Naive thymus-derived CD4-positive, alpha-beta T cell (primary cell): ENCODE measurements at places on chromosomes 2 and 18. TPM values are rescaled to one million over a fixed set of nuclear protein-coding genes. Genes with fewer than 3 reads are reported as not detected.

The DLX1 gene
- polyA plus RNA-seq, result not detected

GRCh38 chr2:187008111-187008510, 159.1 kb upstream of the ZSWIM2 start:
- no peaks in the 10 kb centered on the region for H3K27me3 ChIP-seq
- H3K27ac ChIP-seq, result no peak overlapping the region
- no peak for DNase-seq
- H3K4me1 ChIP-seq, result no peaks in the 10 kb centered on the region
- H3K36me3 ChIP-seq, result no peaks in the 10 kb centered on the region

GRCh38 chr2:224946895-224947294, 95.4 kb downstream of the DOCK10 start:
- peak; percentile 77 for DNase-seq
- H3K36me3 ChIP-seq, result no peaks in the 10 kb centered on the region
- peaks cover 69% of the 10 kb centered on the region for H3K4me1 ChIP-seq
- H3K27me3 ChIP-seq, result no peaks in the 10 kb centered on the region
- H3K4me3 ChIP-seq, result peak overlapping the region; percentile 59

DNA sequence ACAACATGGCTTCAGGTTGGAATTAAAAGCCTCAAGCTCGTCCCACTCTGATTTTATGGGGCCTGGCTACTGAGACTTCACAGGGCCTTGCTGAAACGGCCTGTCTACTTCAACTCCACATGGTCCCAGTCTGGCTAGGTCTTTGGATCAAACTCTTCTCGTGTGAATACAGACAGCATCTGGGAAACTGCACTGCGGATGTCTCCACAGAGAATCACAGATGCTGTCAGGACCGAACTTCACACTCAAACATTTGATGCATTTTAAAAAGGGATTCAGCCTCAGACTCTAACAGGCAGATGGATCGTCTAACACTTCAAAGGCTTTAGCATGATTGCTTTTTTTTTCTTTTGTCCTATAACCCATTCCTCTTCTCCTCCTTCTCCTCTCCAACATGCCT, 198.5 kb downstream of the ZNF521 start:
- no peaks in the 10 kb centered on the region for H3K27me3 ChIP-seq
- H3K27ac ChIP-seq, result no peak overlapping the region
- H3K4me3 ChIP-seq, result no peak overlapping the region
- H3K4me1 ChIP-seq, result no peaks in the 10 kb centered on the region

GRCh38 chr2:135063210-135063609, 11.1 kb downstream of the RAB3GAP1 start:
- no peak overlapping the region for H3K27ac ChIP-seq
- H3K4me1 ChIP-seq, result no peaks in the 10 kb centered on the region
- no peak for DNase-seq
- no peaks in the 10 kb centered on the region for H3K27me3 ChIP-seq

GRCh38 chr2:180655393-180655792, 325.0 kb upstream of the UBE2E3 start:
- peaks cover 4% of the 10 kb centered on the region for H3K27me3 ChIP-seq
- H3K4me3 ChIP-seq, result no peak overlapping the region
- no peak overlapping the region for H3K27ac ChIP-seq
- H3K36me3 ChIP-seq, result no peaks in the 10 kb centered on the region
- no peaks in the 10 kb centered on the region for H3K4me1 ChIP-seq
- DNase-seq, result no peak

- no peak for DNase-seq
- H3K27me3 ChIP-seq, result no peaks in the 10 kb centered on the region
- H3K4me1 ChIP-seq, result no peaks in the 10 kb centered on the region
- no peak overlapping the region for H3K4me3 ChIP-seq
- H3K27ac ChIP-seq, result no peak overlapping the region
Measured at GRCh38 chr2:56456791-56457190, 273.0 kb downstream of the CCDC85A start.

DNA sequence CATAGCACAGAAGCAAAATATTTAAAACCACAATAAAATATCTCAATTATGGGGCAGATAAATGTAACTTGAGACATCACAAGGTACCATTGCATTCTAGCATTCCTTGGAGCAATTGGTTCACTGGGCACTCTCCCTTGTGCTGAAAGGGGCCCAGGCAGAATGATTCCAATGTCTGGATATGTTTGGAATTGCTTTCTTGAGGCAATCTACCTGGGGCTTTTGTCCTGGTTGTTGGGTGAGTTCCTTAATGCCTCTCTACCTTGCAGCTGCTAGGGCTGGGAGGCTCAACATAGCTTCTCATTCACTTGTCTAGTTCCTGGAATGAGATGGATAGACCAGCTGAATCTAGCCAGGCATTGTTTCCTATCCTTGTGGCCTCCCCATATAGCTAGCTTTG, 539.6 kb upstream of the FSHR start:
- no peak for DNase-seq
- H3K4me3 ChIP-seq, result no peak overlapping the region
- no peak overlapping the region for H3K27ac ChIP-seq

DNA sequence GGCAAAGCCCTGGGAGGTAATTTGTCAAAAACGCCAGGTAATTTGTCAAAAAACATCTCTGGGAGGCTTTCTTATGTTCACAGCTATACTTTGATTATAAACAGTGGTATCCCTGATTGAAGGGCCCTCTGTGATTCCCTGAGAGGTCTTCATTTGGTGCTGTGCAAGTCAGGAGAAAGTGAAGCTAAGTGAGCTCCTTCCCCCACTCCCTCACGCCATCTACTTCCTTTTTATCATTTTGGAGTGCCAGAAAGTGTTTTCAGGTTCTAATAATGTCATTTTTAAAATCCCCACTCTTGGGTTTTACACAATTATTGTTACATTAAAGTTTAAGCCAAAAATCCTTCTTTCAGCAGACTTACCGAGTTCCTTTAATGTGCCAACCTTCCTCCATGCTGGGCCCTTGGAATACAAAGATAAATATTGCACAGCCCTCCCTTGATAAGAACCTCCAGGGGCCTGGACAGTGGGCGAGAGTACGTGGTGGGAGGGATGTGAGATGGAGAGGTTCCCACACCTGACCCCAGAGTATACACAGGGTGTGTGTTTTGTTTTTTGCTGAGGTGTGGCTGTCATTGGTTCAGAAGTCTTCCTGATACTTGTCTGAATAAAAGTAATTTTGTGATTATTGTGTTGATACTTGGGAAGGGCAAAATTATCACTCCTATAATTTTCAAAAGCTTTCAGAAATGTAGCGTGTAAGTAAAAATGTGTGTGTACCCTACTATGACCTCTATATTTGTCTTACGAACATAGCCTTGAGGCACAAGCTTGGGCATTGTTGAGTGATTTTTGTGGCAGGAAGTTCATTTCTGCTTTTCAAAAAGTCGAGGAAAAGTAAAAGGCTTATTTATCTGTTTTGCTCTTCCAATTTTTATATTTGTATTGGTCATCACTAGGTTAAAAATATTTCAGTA, 8.2 kb downstream of the MAPRE2 start:
- H3K36me3 ChIP-seq, result no peaks in the 10 kb centered on the region
- H3K4me3 ChIP-seq, result peak overlapping the region; percentile 10
- DNase-seq, result no peak
- peak overlapping the region; percentile 40 for H3K27ac ChIP-seq
- no peaks in the 10 kb centered on the region for H3K27me3 ChIP-seq

DNA sequence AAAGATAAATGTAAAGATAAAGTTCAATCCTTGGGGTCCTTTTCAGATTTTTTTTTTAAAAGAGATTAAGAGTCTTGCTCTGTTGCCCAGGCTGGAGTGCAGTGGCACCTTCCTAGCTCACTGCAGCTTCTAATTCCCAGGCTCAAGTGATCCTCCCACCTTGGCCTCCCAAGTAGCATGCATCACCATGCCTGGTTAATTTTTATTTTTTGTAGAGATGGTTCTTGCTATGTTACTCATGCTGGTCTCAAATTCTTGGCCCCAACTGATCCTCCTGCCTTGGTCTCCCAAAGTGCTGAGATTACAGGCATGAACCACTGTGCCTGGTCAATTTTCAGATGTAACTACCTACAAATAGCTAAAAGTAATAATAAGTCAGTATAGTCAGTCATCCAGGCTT, 21.1 kb downstream of the NFE2L2 start:
- H3K36me3 ChIP-seq, result no peaks in the 10 kb centered on the region
- peaks cover 61% of the 10 kb centered on the region for H3K4me1 ChIP-seq

DNA sequence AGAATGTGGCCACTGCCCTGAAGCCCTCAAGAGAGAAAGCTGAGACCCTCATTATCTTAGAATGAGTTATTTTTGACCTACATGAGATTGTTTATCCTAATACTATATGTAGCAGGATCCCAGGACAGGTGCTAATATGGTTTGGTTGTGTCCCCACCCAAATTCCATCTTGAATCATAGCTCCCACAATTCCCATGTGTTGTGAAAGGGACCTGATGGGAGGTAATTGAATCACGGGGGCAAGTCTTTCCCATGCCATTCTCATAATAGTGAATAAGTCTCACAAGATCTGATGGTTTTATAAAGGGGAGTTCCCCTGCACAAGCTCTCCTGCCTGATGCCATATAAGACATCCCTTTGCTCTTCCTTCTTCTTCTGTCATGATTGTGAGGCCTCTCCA, 76.8 kb downstream of the CCBE1 start:
- no peak overlapping the region for H3K27ac ChIP-seq
- no peaks in the 10 kb centered on the region for H3K27me3 ChIP-seq
- DNase-seq, result no peak
- no peaks in the 10 kb centered on the region for H3K4me1 ChIP-seq
- H3K36me3 ChIP-seq, result no peaks in the 10 kb centered on the region
- H3K4me3 ChIP-seq, result no peak overlapping the region

- no peaks in the 10 kb centered on the region for H3K27me3 ChIP-seq
- H3K36me3 ChIP-seq, result no peaks in the 10 kb centered on the region
- no peaks in the 10 kb centered on the region for H3K4me1 ChIP-seq
- DNase-seq, result no peak
- H3K27ac ChIP-seq, result no peak overlapping the region
- no peak overlapping the region for H3K4me3 ChIP-seq
Measured at GRCh38 chr2:43508209-43508608, 87.6 kb downstream of the THADA start.

The DOCK10 gene
- polyA plus RNA-seq, result 71.2 TPM

- no peaks in the 10 kb centered on the region for H3K4me1 ChIP-seq
- H3K27me3 ChIP-seq, result no peaks in the 10 kb centered on the region
- no peak overlapping the region for H3K27ac ChIP-seq
Measured at GRCh38 chr2:21288299-21288698, 164.5 kb downstream of the TDRD15 start.

The ECEL1 gene
- polyA plus RNA-seq, result not detected

GRCh38 chr2:30847329-30847728, 40.1 kb upstream of the CAPN13 start:
- no peak for DNase-seq
- no peaks in the 10 kb centered on the region for H3K4me1 ChIP-seq
- H3K27ac ChIP-seq, result no peak overlapping the region

GRCh38 chr2:133139847-133140533, 428.3 kb downstream of the NCKAP5 start:
- H3K4me1 ChIP-seq, result no peaks in the 10 kb centered on the region
- no peaks in the 10 kb centered on the region for H3K27me3 ChIP-seq
- no peak overlapping the region for H3K27ac ChIP-seq
- no peaks in the 10 kb centered on the region for H3K36me3 ChIP-seq
- no peak for DNase-seq
- no peak overlapping the region for H3K4me3 ChIP-seq

DNA sequence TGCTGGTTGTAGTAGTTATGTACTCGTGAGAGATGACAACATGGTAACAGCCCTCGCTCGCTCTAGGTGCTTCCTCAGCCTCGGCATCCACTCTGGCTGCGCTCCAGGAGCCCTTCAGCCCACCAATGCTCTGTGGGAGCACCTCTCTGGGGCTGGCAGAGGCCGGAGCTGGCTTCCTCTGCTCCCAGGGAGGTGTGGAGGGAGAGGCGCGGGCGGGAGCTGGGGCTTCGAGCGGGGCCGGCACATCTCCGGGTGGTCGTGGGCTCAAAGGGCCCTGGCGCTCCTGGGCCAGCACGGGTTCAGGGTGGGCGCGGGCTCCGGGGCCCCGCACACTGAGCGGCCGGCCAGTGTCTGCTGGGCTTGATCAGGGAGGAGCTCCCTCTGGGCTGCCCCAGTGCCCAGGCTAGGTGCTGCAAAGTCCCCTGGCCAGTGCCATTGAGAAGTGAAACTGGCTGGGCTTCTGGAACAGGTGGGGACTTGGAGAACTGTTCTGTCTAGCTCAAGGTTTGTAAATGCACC, 1012.1 kb downstream of the CNTNAP5 start:
- no peak overlapping the region for H3K27ac ChIP-seq
- no peaks in the 10 kb centered on the region for H3K36me3 ChIP-seq
- no peak overlapping the region for H3K4me3 ChIP-seq
- no peaks in the 10 kb centered on the region for H3K27me3 ChIP-seq
- DNase-seq, result no peak

The FBXO36 gene
- polyA plus RNA-seq, result 1.2 TPM

- no peak for DNase-seq
- H3K27me3 ChIP-seq, result no peaks in the 10 kb centered on the region
- no peaks in the 10 kb centered on the region for H3K4me1 ChIP-seq
- H3K27ac ChIP-seq, result no peak overlapping the region
Measured at GRCh38 chr2:229768235-229768634, 53.9 kb upstream of the DNER start.

DNA sequence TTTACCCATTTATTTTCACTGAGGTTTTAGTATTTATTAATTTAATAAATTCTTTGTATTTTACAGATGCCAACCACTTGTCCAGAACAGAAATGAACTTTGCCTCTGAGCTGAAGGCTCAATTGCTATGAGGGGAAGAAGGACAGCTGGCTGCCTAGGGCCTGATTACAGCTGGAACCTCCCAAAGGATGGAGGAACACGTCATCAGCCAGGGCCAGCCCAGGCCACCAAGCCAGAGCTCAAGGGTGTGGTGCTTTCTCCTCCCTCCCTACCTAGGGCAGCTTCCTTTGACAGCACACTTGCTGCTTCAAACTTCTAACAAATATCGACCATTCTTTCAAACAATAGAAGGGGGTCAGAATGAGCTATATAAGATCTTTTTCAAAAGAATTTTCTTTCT, 19.7 kb upstream of the RIOK3 start:
- DNase-seq, result no peak
- H3K27me3 ChIP-seq, result no peaks in the 10 kb centered on the region
- H3K4me1 ChIP-seq, result no peaks in the 10 kb centered on the region
- H3K36me3 ChIP-seq, result no peaks in the 10 kb centered on the region
- H3K4me3 ChIP-seq, result no peak overlapping the region
- no peak overlapping the region for H3K27ac ChIP-seq

DNA sequence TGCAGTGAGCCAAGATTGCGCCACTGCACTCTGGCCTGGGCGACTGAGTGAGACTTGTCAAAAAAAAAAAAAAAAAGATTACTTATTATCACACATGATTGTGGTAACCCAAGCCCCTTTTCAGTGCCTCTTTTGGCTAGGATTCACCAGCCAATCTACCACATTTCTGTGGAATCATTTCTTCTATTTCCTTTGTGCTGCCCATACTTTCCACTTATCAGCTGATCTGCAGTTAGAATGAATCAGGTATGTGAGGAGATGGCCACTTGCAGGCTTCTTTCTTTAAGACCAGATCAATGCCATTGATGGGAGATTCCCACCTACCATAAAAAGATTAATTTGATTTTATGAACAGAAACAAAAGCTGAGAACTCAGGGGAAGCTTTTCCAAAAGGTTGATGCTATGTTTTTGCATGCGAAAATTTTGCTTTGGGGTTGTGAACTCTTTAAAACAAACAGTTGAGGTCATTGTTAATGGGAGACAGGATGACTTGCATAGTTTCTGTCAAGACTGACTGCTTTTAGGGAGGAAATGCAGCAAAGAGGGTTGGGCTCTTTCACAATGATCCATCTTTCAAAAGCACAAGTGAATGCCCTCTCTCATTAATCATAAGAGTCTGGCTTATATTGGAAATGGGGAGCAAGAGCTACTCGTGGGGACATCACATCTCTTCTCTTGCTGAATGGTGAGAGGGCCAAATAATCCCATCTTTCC, 66.9 kb upstream of the CYP26B1 start:
- H3K4me3 ChIP-seq, result no peak overlapping the region
- no peaks in the 10 kb centered on the region for H3K27me3 ChIP-seq
- H3K36me3 ChIP-seq, result no peaks in the 10 kb centered on the region
- no peak overlapping the region for H3K27ac ChIP-seq
- DNase-seq, result no peak
- H3K4me1 ChIP-seq, result no peaks in the 10 kb centered on the region

The NCKAP1 gene
- polyA plus RNA-seq, result 0.57 TPM
